Common myeloid progenitor, CD34-positive (primary cell): ENCODE measurements at places on chromosomes 4 and X.

- DNase-seq = no peak
These were observed 41.2 kb downstream of the TMA16 start for GRCh38 chr4:163535657-163536056.

DNA sequence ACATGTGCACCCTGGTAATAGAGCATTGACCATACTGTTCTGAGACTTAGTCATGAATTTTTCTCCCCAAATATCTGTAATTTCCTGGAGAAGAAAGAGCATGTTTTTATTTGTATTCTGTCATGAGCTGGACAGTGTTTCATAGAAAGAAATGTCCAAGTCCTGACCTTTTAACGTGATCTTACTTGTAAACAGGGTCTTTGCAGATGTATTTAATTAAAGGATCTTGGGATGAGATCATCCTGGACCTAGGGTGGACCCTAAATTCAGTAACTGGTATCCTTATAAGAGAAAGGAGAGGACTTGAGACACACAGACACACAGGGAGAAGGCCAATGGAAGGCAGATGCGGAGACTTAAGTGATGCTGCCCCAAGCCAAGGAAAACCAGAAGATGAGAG, 3.6 kb downstream of the ADGRA3 start:
- no peak for DNase-seq

GRCh38 chr4:78293821-78294301, 236.7 kb downstream of the FRAS1 start:
- DNase-seq = no peak

- DNase-seq = peak; percentile 5
These were observed 8.5 kb upstream of the NXF3 start for GRCh38 chrX:103101299-103102042.

DNA sequence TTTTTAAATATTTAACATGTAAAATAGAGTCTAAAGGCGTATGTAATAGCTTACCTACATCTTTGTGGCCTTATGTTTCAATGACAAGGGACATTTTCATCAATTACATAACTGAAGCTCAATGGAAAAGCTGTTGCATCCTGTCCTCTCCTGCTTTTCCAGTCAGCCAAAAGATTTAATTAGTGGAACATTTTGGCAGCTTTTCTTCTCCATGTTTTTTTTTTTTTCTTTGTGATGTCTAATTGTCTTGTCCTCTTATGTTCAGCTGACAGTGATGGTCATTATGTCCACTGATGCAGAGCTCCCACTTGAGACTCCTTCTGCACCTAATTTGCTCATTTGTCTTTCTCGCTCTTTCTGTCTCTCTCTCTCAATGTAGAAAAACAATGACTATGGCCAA, 422.2 kb downstream of the GABRG1 start:
- DNase-seq = no peak

DNA sequence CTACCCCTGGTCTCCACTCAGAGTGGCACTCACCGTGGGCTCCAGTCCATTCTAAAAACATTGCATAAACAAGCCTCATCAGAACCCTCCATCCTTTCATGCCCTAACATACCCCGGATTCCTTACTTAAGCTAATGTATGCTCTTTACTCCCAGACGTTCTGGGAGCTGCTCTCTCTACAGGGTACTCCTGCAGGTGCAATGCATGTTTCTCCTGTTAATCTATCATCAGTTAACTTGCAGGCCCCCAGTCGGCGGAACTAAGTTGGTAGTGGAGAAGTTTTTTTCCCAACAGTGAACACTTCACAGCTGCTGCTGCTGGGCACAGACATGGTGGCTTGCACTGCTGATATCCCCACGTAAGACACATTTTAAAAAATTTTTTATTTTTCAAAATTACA, 161.6 kb upstream of the FAT1 start:
- DNase-seq = no peak

DNA sequence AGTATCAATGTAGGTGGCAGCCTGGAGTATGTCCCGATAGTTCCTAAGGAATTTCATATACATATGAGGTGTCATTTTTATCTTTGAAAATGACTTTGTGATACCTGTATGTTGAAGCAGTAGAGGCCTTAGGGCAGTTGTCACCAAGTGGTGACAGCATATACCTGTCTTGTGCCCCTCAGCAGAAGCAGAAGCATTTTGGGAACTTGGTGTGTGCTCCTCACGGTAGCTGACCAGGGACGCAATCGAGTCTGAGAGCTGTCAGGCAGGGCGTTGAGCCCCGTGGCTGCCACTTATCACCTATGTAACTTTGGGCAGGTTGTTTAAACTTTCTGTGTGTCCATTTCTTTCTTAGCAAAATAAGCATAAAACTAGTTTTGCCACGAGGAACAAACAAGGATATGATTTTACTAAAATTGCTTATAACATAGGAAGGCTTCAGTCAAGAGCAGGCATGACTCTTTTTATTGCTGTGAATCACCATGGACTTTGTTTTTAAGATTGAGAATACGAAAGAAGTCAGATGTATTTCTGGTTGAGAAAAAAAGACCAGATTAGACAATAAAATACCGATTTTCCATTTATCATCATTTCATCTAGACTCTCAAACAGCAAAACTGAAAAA, 161.5 kb downstream of the CPE start:
- DNase-seq = peak; percentile 27

DNA sequence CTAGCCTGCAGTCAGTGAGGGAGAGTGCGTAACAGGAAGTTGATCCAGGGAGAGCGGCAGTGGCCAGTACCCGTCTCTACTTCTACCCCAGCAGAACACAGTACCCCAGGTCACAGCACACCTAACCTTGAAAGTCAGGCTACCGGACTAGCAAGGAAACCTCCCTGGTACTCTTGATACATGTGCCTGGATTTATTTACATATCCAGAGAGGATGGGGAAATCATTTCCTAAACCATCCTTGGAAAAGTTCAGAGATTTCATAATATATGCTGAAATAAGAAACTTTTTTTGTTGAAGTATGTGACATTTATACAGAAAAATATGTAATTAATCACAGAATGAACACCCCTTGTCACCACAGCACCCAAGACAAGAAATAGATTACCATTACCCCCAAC, 24.5 kb downstream of the PRIMPOL start:
- DNase-seq = no peak

DNA sequence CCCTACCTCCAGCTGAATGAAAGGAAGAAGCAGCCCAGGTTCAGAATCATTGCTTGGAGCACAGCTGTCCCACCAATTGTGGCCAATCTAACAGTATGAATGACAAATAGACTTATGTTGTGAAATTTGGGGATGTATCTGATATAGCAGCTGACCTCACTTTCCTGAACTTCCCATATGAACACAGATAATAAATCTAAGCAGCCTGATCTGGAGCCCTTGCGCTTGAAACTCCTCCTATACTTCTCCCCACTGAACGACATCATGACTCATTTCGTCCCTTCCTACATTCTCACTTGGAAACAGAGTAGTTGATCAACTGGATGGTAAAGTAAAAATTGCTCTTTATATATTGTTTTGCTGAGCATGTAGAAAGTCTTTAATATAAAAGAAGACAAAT, 24.2 kb upstream of the AMELX start:
- DNase-seq = no peak

DNA sequence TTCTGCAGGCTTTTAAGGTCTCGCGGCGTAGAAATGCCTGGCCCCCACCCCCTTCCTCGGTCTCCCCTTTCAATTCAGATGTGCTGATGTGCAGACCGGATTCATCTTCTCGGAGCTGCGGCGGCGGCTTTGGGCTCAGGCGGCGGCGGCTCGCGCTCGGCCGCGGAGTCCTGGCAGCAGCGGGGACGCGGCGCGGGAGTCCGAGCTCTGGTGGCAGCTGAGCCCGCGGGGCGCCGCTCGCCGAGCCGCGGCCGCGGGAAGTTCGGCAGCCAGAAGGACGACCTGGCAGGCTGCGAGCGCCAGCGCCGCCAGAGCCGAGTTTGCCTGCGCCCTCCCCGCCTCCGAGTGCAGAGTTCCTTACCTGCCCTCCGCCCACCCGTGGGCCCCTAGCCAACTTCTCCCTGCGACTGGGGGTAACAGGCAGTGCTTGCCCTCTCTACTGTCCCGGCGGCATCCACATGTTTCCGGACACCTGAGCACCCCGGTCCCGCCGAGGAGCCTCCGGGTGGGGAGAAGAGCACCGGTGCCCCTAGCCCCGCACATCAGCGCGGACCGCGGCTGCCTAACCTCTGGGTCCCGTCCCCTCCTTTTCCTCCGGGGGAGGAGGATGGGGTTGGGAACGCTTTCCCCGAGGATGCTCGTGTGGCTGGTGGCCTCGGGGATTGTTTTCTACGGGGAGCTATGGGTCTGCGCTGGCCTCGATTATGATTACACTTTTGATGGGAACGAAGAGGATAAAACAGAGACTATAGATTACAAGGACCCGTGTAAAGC, 448 bp downstream of the TLL1 start:
- DNase-seq = peak; percentile 58

DNA sequence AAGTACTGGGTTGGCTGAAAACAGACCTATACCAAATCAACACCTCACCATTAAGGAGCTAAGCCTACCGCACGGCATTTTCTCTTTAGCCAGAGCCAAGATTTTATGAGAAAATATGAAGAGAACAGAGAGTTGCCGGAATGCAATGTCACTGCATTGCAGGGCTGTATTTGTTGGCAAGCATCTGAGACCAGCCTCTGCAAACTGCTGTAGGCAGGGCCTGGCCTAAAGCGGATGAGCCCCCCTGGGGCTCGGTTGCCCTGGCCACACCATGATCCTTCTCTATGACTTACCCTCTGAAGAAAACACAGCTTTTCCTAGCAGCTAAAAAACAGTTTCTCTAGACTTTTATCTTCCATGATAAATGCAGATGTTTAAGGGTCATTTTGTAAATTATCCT, 120.5 kb upstream of the SORBS2 start:
- no peak for DNase-seq

GRCh38 chr4:1329408-1330371, 17.3 kb upstream of the UVSSA start:
- no peak for DNase-seq

DNA sequence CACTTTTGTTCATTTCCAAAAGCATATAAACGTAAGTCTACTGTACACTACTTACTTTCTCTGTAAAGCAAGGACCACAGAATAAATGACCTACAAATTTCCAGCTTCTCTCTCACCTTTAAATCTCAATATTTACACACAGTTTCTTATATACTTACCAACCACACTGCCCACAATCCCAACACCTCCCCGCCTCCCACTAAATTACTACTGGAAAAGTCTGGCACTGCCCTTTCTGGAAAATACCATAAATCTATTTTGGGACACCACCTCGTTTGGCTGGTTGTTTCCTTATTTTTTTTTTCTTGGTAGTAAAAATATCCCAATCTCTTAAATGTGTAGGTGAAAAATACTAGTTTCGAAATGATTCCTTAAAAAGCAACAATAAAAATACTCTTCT, 19.6 kb downstream of the FAT1 start:
- DNase-seq = no peak

- DNase-seq = no peak
These were observed 244.0 kb upstream of the SFRP2 start for GRCh38 chr4:154032914-154033313.

DNA sequence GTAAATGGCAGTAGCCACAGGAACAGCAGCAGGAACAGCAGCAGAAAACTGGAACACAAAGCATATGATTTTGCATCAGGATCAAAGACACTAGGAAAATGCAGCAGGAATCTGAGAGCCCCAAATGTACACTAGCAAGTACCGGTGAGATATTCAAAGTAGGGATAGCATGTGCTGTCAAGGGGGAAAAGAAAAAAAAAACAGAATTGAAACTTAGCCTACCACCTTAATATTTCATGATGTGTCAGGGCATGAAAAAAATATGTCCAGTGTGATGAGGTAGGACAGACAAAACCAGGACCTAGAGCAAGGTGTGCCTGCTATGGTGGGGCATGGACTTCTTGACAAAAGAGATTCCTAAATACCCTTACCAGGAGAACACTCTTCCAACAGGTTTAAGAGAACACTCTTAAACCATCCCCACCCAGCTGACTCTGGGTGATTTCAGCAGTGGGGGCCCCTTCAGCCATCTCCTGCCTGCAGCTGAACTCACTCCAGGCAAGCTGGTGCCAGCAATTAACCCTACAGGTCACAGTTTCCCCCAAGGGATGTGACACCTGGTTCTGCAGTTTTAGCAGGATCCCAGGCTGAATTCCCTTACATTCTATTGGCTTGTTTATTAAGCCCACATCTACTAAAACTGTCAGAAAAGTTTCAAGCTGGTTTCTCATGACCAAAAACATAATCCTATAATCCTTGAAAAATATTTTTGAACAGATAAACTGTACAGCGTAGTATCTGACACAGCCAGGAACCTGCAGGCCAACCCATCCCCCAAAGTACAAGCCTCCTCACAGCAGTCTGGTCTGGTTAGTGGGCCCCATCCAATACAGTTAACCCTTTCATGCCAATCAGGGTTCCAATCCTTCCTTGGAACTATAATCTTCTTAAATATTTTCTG, 62.9 kb upstream of the FMR1 start:
- no peak for DNase-seq

DNA sequence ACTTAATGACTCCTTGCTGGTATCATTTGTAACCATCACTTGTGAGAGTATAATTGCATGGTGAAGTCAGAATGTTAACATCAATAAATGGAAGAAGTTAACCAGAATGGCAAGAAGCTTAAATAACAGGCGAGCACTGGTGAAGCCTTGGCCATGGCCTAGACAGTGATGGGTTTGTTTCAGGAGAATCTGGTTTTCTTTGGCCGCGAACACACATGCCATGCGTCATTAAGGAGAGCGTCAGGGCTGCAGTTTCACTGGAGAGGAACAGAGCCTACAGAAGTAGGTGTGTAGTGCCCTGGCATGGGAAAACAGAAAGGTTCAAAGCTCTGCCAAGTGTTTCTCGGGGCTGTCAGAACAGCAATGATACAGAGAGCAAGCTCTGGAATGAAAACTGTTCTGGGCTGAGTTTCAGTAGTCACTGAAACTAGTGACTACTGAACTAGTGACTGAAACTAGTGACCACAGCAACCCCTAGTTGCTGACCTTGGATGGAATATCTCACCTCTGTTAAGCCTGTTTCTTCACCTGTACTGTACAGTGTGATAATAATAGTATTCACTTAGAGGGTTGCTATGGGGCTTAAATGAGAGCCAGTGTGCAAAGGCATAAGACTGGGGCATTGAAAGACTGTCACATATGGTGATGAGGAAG, 93.8 kb downstream of the C4orf51 start:
- DNase-seq = no peak

DNA sequence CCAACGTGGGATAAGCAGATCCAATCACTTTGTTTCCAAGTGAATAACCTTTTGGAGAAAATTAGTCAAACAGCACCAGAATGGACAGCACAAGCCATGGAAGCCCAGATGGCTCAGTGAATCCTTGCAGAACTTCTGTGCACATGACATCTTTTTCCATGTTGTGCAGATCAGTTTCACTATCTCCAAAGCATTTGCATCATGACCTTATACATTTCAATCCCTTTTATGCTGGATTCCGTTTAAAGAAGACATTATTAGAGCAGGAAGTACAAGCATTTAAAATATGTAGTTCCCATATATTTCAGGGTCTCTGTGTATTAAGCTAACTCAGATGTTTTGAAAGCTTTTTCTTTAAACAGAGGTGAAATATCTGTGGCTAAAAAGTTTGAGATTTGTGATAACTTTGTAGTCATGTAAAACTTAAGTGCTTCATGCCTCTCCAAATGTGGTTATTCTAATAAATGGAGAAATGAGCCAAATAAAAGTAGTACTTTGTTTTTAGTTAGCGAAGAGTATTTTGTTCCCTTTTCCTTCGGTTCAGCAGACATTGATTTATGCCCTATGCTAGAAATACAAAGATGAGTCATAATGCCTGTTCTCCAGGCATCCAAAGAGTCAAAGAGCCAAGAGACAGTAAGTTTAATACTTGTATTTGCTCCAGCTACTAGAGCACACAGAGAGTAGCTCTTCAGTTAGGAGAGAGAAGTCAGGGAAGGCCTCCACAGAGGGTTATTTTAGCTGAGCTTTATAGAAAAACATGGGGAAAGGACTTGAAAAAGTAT, 39.0 kb downstream of the PLAC8 start:
- peak; percentile 86 for DNase-seq
